Activated CD8-positive, alpha-beta memory T cell treated with anti-CD3 and anti-CD28 coated beads, Interleukin-2, amount 10 ng/mL, durations not matched to agents 7 days and 5 days (primary cell): ENCODE measurements at places on chromosomes 11 and 22. TPM values are rescaled to one million over a fixed set of nuclear protein-coding genes. Genes with fewer than 3 reads are reported as not detected.

- H3K27ac ChIP-seq: no peak overlapping the region
- DNase-seq: peak; percentile 36
- no peaks in the 10 kb centered on the region for H3K4me1 ChIP-seq
- no peaks in the 10 kb centered on the region for H3K27me3 ChIP-seq
Measured at GRCh38 chr22:41181349-41182241, 23.5 kb upstream of the L3MBTL2 start.

GRCh38 chr22:23754220-23754919, at the start of gene VPREB3:
Gene VPREB3, minus strand, starts transcription at chr22:23754425. Its CDS starts 62 bp downstream, at chr22:23754363.
- H3K4me3 ChIP-seq: no peak within 1 kb of the TSS
- H3K27ac ChIP-seq: no peak within 1 kb of the TSS
- DNase-seq: no peak

DNA sequence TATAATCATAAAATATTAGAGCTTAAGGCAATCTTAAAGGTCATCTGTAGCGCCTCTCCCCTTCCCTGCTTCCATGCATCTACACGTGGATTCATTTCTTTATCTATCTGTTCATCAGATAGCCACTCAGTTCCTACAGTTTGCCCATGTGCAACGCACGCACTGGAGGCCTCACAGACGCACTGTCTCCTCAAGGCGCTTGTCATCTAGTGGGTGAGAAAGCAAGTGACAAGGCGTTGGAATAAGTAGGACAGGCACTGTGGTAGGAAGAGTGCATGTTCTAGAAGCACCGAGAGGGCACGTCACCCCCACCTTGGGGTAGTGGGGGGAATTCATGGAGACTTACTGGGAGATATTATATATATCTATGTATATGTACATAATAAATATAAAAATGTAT, 20.8 kb upstream of the JAM3 start:
- peaks cover 6% of the 10 kb centered on the region for H3K4me1 ChIP-seq
- no peak for DNase-seq
- no peaks in the 10 kb centered on the region for H3K36me3 ChIP-seq
- peaks cover 17% of the 10 kb centered on the region for H3K27me3 ChIP-seq

DNA sequence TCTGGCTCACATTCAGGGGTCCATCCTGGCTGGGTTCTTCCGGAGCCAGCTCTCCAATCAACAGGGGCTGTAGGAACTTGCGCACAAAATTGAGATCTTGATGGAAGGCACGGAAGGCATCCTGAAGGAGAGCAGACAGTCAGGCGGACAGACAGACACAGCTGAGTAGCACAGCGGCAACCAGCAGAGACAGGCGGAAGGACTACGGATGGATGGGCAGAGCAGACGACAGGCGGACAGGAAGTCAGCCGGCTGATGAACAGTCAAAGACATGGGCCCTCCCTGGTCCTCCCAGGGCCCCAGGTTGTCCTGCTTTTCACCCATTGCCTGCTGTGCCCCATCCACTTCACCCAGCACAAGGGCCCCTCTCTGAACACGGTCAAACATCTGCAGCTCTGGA, 11.3 kb downstream of the FADS3 start:
- DNase-seq: no peak
- no peaks in the 10 kb centered on the region for H3K27me3 ChIP-seq
- no peak overlapping the region for H3K27ac ChIP-seq
- no peak overlapping the region for H3K4me3 ChIP-seq
- H3K4me1 ChIP-seq: no peaks in the 10 kb centered on the region

DNA sequence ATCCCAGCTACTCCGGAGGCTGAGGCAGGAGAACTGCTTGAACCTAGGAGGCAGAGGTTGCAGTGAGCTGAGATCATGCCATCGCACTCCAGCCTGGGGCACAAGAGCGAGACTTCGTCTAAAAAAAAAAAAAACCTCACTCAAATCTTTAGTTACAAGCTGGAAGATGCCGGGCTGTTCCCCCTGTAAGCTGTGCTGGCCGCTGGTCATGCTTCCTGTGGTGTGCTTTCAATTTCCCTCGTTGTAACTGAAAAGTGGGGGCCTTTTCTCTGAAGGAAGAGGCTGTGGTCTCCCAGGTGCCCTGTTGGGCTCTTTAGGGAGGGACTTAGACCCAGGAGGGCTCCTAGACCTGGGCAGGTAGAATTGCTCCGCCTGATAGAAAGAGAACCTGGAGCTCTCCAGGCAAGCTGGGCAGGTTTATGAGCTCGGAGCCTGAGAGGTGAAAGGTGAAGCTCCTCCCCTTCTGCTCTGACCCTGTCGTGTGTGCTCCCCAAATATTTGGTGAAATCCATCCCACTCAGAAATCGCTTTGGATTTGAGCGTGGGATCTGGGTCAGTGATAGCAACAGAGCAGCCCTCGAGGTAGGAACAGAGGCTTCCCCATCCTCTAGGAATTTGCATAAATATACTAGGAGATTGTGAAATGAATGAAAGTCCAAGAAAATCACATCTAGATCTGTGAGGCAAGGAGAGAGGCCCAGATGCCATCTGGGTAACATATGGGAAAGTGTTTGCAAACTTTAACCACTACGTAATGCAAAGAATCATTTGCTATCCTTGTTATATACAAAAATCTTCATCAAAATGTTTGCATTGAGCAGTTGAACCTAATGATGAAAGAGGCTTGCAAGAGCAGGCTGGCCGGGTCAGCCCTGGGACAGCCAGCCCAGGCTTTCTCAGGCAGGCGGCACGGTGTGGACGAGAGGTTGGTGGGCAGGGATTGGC, 154.3 kb downstream of the FBXO7 start:
- peaks cover 31% of the 10 kb centered on the region for H3K4me1 ChIP-seq
- no peak overlapping the region for H3K27ac ChIP-seq
- no peak overlapping the region for H3K4me3 ChIP-seq

GRCh38 chr11:103358251-103358650, 249.0 kb downstream of the DYNC2H1 start:
- no peaks in the 10 kb centered on the region for H3K4me1 ChIP-seq
- H3K36me3 ChIP-seq: no peaks in the 10 kb centered on the region
- H3K27ac ChIP-seq: no peak overlapping the region

APOBEC3B gene
- 82.6 TPM for total RNA-seq
